Chondrocyte (in vitro differentiated cells): ENCODE measurements at places on chromosomes 11 and 22.

GRCh38 chr11:1652026-1652425 lies 22.5 kb downstream of the KRTAP5-5 start:
- peak; percentile 58 for DNase-seq

GRCh38 chr11:11584937-11585336 lies 36.9 kb downstream of the GALNT18 start:
- DNase-seq, result no peak

DNA sequence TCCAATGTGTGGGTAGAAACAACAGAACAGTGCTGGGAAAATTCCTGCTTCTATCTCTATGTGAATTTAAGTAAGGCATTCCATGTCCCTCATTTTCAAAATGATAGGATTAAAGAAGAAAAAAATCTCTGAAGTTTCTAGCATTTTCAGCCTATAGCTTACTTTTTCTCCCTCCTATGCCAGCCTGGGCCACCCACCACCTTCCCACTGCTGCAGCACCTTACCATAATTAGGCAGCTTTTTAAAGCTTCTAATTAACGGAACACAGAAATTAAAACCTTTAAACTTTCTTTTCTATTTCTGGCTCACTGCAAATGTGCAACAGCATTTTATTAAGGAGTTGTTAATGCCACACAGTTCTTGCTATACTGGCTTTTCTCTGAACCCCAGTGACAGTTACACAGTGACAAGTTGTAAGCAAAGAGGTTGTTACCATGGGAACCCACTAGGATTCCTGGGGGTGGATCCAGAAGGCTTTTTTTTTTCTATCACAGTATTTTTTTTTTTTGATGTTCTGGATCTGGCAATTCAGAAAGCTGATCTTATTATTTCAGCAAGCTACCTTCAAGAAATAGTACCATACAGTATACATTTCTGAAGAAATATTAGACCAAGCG lies 20.2 kb downstream of the CELF1 start:
- no peak for DNase-seq

DNA sequence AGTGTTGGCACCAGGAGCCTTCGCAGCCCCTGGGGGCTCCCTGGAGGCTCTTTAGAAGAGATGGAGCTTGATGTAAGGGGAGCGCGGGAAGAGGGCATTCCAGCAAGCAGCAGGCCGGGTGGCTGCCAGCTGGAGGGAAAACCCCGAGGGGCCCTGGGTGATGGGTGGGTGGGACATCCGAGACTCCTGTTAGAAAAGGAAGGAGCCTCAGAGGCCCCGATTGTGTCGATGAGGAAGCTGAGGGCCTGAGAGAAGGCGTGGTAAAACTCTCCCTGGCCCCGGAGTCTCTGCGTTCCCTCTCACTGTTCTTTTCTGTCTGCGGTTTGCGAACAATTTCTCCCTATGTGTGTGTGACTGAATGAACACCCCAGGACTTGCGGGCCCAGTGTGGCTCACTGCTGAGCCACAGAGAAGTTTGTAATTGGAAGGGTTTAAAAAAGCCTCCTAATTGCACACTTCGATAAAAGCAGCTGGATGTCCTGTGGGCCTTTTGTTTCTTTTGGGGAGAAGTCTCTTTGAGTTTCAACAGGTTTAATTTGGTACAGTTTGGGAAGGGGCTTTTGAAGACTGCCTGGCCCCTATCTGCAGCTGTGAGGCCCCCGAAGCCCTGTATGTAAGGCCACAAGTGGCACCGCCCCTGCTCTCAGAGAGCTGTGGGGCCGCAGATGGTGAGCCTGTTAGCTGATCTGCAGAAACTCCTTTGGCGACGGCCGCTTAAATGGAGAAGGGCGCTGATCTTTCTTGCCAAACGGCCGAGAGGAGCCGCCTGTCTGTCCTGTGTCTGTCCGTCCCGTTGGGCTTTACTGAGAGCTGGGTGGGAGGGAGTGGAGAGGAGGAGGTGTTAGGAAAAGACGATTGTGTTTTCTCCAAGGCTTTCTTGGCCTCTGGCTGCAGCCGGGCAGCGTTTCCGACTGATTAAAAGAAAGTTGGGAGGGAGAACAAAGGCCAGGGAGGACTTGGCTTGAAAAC lies 2.0 kb downstream of the FBLN1 start:
- peak; percentile 51 for DNase-seq
